Amygdala (tissue), 56 donors: ENCODE measurements at places on chromosomes 4 and X.

DNA sequence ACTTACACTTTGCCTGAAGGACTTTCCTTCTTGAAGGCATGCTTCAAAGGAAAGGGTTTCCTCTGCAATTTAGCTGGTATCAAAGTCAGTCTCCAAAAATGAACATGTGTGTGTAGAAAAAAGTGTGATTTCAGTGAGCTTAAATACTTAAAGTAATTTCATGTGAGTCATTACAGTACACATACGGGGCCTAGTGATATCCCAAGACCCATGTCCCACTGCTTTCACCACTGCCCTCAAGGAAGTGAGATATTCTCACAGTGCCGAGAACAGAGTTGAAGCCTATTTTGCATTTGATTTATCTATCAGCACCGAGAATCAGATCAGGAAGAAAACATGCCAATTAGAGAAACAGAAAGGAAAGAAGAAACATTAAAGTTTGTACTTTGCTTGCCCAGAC lies 61.0 kb downstream of the CHST7 start:
- DNase-seq: no peak

DNA sequence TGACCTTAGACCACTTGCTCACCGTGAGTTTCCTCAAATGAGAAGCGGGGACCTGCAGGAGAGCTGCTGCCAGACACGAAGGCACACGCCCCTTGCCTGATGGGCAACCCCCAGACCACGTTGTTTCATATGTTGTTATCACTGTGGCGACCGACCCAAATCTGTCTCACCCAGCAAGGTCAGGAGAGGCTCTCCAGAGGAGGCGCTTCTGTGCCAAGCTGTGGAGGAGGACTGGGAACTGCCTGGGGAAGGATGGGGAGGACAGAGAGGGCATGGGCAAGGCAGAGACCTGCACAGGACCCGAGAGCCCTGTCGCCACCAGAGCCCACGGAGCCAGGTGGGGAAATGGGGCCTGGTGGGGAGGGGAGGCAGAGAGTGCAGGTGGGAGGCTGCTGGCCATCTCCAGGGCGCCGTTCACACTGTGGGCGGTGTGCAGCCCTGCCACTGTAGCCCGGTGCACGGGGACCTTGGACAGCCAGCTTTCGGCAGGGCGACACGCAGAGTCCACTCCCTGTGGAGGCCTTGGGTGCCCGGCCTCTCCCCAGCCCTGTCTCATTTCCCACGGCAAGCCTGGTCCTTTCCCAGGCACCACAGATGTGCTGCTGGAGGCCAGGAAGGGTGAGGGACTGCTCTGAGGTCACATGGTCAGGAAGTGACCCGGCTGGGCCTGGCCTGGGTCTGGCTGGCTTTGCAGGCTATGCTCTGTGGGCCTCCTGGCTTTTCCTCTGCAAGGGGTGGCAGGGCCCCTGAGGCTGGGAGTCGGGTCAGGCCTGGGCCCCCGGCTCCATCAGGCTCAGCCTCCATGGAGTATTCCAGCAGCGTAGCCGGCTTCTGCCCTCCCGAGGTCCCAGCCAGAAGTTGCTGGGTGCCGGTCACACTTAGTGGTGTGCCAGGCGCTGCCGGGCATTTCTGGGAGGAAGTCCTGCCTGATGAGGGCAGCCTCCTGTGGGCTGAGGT lies 3.2 kb downstream of the HTRA3 start:
- DNase-seq: no peak

DNA sequence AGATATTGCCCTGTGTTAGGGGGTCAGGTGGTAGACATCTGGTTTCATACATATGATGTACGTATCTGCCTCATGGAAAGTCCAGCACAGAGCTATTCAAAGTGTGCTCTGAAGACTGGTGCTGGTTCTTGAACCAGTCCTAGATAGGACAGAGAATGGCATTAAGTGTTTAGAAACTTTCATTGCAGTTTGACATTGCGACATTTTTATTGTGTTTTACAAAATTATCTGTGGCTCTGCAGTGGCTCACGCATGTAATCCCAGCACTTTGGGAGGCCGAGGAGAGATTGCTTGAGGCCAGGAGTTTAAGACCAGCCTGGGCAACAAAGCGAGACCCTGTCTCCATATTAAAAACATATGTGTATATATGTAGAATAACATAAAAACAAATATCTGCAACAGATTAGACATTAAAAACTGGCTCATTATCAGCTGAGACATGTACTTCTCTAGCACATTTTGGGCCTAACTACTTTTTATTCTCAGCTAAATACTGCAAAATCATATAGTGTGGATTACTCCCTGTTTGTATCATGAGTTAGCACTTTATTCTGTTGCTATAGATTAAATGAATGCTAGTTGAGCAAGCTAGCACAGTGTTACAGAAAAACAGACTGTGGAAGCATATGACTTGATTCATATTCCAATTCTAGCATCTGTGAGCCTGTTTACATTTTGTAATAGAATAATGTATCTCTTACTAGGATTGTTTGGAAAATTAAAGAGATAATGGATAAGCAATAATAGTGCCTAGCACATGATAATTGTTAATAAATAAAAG lies 57.1 kb downstream of the USP9X start:
- no peak for DNase-seq

DNA sequence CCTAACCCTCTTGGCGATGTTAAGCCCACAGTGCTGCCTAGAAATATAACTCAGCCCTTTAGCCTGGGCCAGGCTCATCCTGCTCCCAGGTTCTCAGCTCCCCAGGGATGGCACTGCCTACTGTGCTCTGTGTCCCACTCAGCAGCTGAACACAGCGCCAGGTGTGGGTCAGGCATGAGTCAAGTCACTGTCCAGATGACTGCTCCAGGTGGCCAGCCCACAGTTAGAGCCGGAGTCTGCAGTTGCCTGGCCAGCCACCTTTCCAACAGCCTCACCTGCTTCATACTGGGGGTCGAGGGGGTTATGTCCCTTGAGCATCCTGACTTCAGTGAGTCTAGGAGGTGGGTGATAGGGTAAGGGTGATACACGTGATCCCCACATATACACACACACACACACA lies 48.4 kb downstream of the TBC1D14 start:
- DNase-seq: no peak
